ENCODE measurements at places on chromosomes 2 and 18.
A peak's percentile ranks its signal among the peaks of the same experiment; 100 is the strongest.

- no peak for DNase-seq
These were observed 33.7 kb upstream of the C18orf32 start for GRCh38 chr18:49520661-49521145.

GRCh38 chr18:56953428-56954198, 193.3 kb upstream of the BOD1L2 start:
- DNase-seq, result no peak

DNA sequence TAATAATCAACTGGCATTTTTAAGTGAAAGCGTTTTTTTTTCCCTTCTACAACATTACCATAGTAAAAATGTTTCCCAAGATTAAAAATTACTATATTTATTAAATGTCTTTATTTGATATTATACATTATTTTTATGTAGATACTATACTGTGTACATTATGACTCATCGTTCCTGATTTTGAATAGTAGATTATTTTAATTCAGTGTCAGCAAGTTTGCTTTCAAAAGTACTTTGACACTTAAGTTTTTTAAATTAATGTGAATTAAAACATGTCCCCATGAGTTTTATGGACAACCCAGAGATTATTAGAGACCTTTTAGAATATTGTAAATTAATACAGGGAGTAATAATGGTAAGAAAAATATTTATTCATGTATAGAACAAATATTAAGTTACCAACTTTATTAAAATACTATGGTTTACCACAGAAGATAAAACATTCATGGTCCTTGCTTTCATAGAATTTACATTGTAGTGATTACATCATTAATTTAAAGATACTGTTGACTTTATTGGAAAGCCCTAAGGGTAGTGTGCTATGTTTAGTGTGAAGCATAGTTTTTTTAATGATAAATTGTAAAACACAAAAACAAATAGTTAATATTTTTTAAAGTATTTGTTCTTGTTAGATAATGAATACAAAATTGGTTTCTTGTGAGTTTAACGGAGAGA, 21.9 kb downstream of the DYNC1I2 start:
- DNase-seq, result no peak

GRCh38 chr2:62340994-62341484, 145.1 kb downstream of the B3GNT2 start:
- DNase-seq, result peak; percentile 34

DNA sequence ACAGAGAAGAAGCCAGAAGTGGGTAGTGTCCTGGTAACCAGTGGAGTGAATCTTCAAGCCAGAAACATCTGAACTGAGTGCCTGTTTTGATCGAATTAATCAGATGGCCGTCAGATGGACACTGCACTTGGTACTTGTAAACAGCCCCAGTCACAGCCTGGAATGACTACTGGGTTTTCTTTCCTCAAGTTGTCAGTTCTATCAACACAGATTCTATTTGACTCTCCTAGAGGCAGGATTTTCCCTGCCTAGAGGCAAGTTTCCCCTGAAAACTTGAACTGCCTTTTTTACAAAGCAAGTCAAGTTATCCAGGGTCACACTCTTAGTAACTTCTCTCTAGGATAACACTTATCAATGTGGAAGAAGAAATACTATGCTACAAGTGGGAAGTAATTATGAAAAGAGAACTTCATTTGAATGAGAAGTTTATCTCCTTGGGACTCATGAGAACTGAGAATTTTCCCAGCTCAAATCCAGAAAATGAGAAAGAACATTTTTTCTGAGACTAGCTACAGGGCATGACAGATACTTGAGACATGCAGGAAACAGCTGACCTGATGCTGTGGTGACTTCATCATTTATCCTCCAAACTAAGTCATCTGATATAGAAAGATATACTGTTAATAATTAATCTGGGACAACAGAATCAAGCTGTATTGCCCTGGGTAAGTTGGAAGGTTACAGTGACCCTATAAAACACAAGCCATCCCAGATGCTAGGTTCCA, 36.0 kb downstream of the SULT1C2 start:
- DNase-seq, result no peak

GRCh38 chr18:31424383-31424988, 23.1 kb upstream of the DSG3 start:
- no peak for DNase-seq

DNA sequence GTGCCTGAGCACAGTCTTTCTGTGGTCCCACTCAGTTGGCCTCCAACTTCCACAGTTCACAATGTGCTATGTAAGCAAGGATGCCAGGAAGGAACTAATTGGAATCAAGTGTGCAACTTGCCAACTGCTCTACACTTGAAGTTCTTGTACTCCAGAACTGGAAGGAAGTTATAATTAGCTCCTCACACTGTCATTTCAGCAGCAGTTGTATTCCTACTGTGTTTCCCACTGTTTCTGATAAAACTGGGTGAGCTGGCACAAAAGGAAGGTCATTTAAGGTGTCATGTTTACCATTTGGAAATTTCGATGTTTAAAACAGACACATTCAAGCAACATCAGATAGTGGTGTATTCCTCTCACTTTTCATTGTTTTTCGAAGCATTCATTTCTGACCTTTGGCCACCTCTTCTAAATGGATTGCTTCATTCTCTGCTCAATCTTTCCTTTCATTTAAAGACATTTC, 84.2 kb downstream of the ANTXR1 start:
- peak; percentile 80 for DNase-seq

DNA sequence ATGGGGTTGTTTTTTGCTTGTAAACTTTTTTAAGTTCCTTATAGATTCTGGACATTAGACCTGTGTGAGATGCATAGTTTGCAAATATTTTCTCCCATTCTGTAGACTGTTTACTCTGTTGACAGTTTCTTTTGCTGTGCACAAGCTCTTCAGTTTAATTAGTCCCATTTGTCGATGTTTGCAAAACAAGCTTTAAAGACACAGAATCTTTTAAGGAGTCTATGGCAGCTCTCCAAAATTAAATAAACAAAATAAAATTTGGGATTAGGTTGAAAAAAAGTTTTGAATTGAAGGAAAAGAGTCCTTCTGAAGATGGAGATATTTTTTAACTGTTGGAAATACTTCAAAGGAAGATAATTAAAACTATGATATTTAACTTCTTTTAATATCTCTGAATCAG, 88.8 kb downstream of the MAP3K20 start:
- no peak for DNase-seq

DNA sequence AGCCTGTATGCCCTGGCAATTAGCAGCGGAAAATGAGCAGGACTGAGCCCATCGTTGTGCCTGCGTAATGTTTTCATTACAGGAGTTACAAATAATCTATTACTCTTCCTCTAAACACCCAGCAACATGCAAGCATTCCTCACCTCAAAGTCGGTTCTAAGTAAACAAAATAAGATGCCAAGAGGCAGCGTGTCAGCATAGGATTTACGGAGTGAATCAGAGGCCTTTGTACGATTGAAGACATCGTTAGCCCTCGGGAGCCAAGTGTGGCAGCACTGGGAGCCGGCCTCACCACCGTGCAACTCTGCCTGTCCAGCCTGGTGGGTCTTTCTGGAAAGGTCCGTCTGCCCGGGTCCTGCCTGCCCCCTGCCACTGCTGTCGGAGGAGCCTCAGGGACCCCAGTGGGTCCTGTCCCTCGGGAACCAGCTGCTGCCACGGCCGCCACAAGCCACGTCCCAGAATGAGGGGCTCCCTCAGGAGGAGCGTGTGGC, 80.1 kb upstream of the CTDP1 start:
- DNase-seq, result no peak

DNA sequence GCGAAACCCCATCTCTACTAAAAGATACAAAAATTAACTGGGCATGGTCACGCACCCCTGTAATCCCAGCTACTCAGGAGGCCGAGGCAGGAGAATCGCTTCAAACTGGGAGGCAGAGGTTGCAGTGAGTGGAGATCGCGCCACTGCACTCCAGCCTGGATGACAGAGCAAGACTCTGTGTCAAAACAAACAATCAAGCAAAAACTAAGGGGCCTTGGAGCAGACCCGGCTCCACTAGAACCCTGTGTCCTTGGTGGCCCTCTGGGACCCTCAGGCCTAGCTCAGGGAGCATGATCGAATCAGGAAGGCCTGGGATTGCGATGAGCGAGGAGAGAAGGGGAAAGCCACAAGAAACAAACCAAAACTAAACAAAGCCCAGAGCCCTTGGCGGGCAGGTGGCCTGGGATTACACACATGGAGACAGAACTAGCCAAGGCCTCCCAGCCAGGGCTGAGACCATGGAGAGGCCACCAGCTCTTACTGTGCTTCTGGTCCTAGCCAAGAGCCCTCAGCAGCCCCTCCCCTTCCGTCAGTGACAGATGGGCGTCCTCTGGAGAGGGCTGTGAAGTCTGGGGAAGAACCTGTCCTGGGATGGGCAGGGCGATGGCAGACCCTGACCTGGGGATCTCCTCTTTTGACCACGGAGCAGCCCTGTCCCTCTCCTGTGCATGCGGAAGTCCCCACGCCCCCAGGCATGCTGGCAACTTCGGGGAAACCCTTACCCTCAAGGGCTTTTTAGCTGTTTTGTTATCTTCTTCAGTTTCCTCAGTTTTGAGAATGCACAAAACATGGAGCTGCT, 27.4 kb upstream of the CATIP start:
- DNase-seq, result no peak

DNA sequence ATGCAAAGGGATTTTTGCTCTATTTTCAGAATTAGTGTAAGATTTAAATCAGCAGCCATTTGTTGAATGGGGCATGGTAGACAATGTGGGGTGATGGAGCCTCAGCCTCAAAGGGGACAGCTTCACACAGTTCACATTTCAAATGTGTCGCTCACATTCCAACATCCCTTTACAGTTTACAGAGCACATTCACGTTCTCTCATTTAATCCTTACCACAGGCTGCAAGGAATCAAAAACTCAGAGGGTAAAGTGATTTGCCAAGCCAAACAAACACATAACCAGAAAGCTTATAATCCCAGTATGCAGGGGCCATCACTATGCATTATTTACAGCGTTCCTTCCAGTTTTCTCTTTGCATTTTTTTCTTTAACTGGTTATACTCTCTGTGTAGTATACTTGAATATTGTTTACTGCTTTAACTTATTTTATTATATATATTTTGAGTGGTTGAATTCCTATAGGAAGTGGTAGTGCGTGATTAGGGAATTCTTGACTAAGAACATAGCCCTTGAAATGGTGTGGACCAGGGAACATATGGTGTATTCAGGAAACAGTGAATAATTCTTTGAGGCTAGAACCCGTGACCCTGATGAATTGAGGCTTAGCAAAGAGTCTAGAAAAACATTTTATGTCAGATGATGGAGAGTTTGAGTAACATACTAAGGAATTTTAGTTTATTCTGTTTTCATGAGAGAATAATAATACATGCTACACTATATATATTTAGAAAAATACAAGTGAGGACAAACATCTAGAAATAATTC, 18.1 kb upstream of the TAF1B start:
- DNase-seq, result no peak

DNA sequence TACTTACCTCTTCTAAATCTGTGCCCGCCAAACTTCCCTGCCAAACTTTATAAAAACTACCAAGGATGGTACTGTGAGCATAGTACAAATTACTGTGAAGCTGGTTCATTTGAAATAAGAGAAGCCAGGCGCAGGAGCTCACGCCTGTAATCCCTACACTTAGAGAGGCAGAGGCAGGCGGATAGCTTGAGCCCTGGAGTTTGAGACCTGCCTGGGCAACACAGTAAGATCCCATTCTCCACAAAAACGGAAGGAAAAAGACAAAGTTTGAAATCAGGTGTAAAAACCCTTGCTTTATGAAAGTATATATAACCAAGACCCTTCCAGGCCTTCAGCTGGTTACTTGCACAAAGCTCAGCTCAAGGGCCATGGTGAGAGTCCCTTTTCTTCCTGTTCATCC, 5.9 kb downstream of the AMMECR1L start:
- DNase-seq, result no peak

DNA sequence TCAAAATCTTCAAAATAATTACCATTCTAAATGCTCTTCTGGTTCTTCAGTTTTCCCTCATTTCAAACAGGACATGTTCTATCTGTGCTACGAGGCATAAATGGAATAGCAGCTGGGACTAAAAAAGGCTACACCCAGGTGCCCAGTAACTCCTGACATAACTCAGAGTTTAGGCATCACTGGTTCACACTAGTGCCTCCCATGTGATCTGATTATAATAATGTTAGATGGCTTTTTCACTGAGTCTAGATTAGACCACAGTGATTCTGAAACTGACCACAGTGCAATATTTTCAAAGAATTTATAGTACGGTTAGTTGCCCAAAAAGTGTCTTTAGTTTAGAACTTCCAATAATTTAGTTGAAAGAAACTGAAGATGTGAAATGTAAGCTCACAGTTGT, 123.3 kb downstream of the CCBE1 start:
- no peak for DNase-seq

GRCh38 chr18:34358923-34359322, 134.2 kb upstream of the NOL4 start:
- DNase-seq, result no peak

GRCh38 chr2:181124497-181124896, 144.1 kb downstream of the UBE2E3 start:
- DNase-seq, result no peak

DNA sequence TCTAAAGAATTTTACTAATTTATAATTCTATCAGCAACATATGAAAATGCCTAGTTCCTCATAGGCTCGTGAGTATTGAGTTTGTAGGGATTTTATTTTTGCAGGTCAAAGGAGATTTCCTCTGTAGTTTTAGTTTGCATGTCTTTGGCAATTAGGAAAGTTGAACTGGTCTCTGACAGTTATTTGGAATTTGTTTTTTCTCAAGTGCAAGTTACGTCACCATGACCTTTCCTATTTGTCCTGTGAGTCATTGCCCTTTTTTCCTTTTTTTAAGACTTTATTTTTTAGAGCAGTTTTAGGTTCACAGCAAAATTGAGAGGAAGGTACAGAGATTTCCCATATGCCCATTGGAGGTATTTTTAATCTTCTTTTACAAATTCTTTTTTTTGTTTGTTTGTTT, 29.0 kb downstream of the RAMP1 start:
- DNase-seq, result no peak

GRCh38 chr2:136871424-136871823, 106.1 kb downstream of the THSD7B start:
- DNase-seq, result no peak

GRCh38 chr2:65366595-65367125, 65.7 kb downstream of the SPRED2 start:
- peak; percentile 35 for DNase-seq

DNA sequence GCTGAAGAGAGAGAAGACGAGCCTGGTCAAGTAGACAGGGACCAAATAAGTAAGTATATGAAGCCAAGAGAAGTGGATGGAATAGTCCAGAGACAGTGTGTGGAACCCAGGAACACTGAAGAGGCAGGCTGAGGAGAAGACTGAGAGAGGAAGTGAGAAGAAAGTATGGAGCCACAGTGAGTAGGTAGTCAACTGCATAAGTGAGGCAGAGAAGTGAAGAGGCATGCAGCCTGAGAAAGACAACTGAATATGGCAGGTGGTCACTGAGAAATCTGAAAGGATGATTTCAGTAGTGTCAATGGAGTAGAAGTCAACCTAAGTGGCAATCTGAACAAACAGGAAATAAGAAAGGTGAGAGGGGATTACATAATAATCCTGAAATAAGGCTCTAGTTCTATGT, 55.4 kb downstream of the CWC22 start:
- no peak for DNase-seq

GRCh38 chr2:238117199-238118154, 17.3 kb downstream of the ESPNL start:
- DNase-seq, result no peak

GRCh38 chr2:239351687-239352086, 49.1 kb downstream of the HDAC4 start:
- DNase-seq, result no peak

GRCh38 chr2:69589973-69590652, 53.4 kb downstream of the AAK1 start:
- DNase-seq, result no peak

GRCh38 chr2:68482296-68482820, 15.0 kb downstream of the APLF start:
- DNase-seq, result no peak

Measured in Ammon's horn (tissue), 1 donor.